Stimulated activated CD8-positive, alpha-beta memory T cell treated with anti-CD3 and anti-CD28 coated beads, Interleukin-15, amount 100 ng/mL, for 24 hours (primary cell): ENCODE measurements at places on chromosomes 12 and 14.

GRCh38 chr12:5071496-5071895 lies 27.8 kb downstream of the KCNA5 start:
- DNase-seq, result no peak

DNA sequence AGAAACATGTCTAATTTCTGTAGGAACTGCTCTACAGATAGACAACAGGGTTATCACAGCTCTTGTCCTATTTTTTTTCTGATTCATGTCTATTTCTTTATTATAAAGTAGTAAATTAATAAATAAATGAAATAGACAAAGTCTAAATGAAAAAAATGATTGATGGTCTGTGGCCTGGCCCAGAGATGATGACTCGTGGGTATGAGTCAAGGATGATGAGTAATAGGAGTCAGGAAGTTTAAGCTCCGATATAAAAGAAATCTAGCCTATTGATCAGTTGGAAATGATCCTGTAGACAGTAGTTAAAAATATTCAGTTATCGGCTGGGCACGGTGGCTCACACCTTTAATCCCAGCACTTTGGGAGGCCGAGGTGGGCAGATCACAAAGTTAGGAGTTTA lies 90.6 kb upstream of the RTL1 start:
- DNase-seq, result no peak

- DNase-seq, result no peak
Observed at GRCh38 chr12:2418579-2418978, 365.8 kb downstream of the CACNA1C start.

DNA sequence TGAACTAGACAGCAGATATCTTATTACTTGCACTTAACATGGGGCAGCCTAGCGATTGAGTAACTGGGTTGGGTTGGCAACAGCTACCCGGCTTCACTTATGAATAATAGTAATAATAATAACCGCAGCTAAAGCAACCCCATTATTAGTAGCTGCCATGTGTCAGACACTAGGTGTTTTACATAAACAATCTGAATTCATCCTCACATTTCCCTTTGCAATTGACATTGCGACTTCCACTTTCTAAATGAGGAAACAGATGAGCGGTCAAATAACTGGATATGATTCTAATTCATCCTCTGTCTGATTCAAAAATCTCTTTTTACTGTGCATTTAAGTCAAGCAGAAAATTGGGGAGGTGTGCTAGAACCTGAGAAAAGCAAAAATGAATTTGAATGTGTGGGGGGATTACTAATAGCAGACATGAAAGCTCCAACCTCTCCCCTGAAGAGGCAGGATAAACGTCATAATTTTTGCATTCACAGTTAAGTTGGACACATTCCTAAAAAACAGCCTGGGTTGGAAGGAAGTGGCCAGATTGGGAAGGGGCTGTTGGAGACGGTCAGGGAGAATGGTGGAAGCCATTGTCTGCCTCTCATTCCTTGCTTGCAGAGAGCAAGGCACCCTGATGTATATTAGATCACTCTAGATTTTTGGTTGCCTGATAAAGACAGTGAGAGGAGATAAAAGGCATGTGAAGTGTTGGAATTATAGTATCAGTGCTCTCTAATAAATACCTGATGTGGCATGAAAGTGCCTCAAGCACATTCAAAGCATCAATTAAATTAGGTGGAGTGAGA lies 13.1 kb downstream of the EMP1 start:
- DNase-seq, result no peak

GRCh38 chr12:26855337-26855736 lies 22.3 kb upstream of the ITPR2 start:
- DNase-seq, result no peak

DNA sequence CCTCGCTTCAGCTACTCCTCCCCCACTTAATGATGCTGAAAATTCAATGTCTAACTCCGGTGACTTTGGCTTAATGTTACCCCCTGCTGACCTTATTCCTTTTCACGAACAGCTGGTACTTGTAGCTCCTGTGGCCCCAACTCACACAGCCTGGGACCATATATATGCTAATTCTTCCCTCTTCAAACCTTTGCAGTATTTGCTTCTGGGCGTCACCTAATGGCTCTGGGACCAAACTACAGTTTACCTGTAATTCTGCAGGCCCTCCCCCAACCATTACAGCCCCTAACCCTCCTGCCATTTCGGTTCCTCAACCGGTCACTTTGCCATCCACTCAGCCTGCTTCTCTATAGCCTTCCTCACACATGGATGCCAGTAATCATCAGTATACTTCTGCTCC lies 29.6 kb upstream of the C12orf75 start:
- DNase-seq, result no peak

DNA sequence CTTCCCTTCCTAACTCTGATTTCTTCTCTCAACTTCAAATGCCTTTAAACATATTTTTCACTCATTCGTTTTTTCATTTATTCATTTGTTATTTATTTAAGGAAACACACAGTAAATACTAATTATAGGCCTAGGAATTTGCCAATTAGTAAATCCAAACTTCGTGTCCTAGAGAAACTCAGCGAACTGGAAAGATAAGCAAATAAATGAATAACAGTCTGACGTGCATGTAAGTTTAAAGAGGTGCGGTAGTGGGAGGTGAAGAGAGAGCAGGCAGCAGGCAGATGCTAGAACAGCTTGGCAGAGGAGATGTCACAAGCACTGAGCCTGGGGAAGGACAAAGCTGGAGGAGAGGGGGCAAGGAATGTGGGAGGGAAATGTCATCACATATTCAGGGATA lies 228.2 kb downstream of the DPY19L2 start:
- no peak for DNase-seq

GRCh38 chr14:51014086-51014485 lies 69.8 kb upstream of the PYGL start:
- no peak for DNase-seq

GRCh38 chr14:59346329-59346728 lies 118.9 kb downstream of the GPR135 start:
- DNase-seq, result no peak

DNA sequence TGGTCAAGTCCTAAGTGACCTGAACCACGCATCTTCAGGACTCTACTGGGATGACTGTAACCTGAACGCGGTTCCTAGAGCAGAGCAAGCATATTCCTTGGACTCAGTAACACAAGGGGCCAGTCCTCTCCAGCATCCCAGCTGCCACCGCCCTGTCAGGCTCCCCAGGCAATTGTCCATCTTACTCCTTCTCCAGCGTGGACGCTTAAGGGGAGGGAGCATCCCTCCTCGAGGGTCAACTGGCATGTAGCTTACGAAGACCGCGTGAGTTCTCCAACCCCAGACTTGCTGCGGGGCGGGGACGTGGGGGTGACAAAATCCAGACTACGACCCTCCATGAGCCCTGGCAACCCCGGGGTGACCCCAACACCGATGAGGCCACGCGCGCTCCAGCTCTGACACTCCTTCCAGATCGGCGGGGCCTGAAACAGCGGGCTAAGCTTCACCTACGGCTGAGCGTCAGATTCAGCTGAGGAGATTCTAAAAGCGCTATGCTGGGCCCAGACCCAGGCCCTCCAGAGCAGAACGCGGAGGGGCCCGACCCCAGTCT lies 846 bp upstream of the MTHFD1 start:
- DNase-seq, result no peak

DNA sequence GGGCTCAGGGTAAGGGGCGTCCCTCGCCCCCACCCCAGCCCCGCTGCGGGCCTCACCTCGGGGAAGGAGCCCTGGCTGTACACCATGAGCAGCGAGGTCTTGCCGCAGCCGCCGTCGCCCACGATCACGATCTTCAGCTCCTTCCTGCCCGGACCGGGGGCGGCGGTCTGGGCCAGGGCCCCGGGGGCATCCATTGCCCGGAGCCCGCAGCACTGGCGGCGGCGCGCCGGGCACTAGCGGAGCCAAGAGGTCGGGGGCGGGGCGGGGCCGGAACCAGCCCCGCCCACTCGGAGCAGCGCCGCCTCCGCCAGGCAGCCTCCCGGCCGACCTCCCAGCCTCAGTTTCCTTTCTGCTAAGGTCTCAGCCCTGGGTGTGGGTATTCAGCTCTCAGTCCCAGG lies at the start of gene RHOF:
TSS of gene RHOF (minus strand) at position 249 of the 398 bp plus-strand sequence. CDS start at position 194, 55 bp downstream.
- no peak for DNase-seq

DNA sequence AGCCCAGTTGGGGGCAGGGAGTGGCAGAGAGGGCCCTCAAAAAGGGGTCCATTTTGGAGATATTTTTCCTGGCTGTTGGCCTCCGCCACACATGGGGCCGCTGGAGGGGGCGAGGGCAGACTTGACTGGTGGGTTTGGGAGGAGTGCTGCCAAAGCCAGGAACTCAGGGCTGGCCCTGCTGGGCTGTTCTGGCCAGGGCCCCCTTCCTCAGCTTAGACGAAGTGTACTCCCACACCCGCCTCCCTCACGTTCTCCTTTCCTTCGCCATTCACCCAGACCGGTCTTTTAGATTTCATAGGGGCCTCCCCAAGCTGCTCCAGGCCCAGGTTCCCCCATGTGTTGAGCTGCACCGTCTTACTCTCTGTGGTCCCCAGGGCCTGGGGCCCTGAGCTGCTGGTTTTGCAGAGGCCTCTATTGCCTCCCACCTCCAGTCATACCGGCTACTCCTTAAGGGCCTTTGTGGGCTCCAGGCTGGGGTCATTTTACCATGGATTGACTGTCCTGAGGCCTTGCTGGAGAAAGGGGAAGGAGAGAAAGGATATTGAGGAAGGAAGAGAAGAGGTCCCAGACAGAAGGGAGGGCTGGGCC lies 1.3 kb downstream of the KRT7 start:
- DNase-seq, result no peak

DNA sequence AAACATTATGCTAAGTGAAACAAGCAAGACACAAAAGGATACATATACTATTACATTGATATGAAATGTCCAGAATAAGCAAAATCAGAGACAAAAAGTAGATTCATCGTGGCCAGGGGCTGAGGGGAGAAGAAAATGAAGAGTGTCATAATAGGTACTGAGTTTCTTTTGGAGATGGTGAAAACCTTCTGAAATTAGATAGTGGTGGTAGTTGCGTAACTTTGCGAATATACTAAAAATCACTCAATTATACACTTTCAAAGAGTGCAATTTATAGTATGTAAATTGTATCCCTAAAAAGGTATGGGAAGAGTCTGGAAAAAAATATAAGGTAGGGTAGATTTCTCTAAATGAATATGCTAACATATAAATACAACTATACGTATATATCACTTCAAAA lies 22.2 kb downstream of the KANSL2 start:
- no peak for DNase-seq

- no peak for DNase-seq
Observed at GRCh38 chr12:11136075-11136474, 1.6 kb upstream of the TAS2R30 start.

- DNase-seq, result peak; percentile 63
Observed at GRCh38 chr12:130826151-130826801, 12.8 kb downstream of the STX2 start.

GRCh38 chr12:132218527-132218875 lies 74.2 kb downstream of the NOC4L start:
- DNase-seq, result no peak

GRCh38 chr12:21940549-21941505 lies at the start of gene ABCC9:
Gene ABCC9 (minus strand): TSS chr12:21941426. CDS start chr12:21936674, 4,752 bp downstream.
- no peak for DNase-seq

- DNase-seq, result no peak
Observed at GRCh38 chr12:14138495-14138894, 157.1 kb upstream of the GRIN2B start.

DNA sequence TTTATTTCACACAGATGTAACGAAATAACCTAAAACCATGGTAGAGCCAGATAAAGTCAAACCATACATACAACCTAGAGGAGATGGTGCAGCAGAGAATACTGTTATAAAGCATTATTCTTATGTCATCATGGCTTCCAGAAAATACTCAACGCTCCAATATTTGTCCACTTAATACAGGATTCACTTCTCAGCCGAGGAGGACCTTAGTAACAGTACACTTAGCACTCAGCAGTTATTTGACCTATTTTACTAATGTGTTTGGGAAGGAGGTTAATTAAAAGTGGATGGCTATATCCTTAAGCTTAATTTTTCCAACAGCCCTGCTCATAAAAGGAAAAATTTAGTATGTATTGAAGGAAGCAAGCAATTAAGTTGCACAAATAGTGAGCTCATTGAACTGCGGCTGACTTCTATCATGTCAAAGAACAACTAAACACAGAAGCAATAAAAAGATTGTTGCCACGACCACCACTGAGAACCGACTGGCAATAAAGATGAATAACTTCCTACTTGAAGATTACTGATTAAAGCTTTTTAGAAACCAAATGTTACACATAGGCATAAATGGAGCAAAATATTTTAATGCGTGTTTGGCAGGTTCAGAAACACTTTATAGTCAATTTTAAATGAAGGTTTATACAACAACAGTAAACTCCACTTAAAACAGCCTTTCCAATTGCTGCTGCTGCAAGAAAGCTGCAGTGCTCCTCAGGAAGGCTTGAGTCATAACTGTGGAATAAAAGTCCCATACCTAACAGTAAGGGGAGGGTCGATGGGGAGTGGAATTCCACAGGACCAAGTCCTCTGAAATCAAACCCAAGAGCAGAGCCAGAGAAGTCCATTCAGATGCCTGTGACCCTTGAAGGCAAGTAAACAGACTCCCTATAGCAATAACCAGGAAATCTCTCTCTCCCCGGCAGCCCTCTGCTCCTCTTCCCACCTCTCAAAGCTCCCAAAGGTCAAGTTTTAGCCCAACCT lies 218.9 kb upstream of the CDKN3 start:
- DNase-seq, result no peak

DNA sequence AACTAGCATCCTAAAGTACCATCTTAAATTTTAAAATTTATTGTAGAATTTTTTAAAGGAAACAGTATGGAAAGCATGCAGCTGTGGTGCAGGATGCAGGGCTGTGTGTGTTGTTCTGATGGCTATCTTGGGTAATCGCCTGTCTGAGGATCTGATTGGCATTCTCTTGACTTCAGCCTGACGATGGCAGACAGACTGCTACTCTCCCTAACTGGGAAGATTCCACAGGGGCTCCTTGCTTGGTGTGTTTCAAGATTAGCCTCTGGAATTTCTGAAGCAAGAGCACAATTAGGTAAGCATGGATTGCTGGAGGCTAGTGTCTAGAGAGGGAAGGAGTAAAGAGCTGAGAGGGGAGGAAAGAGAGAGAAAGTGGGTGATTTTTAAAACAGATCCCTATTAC lies 696.8 kb upstream of the LRFN5 start:
- no peak for DNase-seq

GRCh38 chr12:9707356-9707755 lies 25.5 kb downstream of the CLECL1 start:
- DNase-seq, result no peak

DNA sequence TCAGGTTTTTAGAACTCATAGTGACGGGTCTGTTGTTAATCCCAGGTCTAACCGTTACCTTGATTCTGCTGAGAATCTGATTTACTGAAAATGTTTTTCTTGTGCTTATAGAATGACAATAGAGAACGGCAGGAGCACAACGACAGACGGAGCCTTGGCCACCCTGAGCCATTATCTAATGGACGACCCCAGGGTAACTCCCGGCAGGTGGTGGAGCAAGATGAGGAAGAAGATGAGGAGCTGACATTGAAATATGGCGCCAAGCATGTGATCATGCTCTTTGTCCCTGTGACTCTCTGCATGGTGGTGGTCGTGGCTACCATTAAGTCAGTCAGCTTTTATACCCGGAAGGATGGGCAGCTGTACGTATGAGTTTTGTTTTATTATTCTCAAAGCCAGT lies 34.4 kb downstream of the PSEN1 start:
- DNase-seq, result no peak

- no peak for DNase-seq
Observed at GRCh38 chr12:66813137-66813892, 134.4 kb upstream of the GRIP1 start.
